ENCODE measurements at places on chromosomes 5 and 9.

DNA sequence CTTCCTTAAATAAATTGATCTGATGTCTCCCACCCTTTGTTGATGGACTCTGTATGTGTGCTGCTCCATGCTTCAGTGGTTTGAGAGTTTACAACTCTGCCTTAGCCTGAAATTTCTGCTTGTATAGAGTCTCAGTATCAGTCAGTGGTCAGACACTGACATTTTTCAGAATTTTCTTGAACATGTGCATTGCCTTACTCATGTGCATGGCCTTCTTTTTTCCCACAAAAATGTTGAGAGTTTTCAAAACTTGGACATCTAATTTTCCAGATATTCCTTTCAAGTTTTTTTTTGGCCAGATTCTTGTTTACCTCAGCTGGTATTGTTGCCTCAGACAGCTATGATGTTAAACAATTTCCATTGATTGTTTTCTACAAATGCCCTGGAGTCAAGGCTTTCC is 427.1 kb upstream of the CHD1 start:
- no peak for DNase-seq

GRCh38 chr9:133759946-133760345 is 21.8 kb upstream of the SARDH start:
- DNase-seq = no peak

DNA sequence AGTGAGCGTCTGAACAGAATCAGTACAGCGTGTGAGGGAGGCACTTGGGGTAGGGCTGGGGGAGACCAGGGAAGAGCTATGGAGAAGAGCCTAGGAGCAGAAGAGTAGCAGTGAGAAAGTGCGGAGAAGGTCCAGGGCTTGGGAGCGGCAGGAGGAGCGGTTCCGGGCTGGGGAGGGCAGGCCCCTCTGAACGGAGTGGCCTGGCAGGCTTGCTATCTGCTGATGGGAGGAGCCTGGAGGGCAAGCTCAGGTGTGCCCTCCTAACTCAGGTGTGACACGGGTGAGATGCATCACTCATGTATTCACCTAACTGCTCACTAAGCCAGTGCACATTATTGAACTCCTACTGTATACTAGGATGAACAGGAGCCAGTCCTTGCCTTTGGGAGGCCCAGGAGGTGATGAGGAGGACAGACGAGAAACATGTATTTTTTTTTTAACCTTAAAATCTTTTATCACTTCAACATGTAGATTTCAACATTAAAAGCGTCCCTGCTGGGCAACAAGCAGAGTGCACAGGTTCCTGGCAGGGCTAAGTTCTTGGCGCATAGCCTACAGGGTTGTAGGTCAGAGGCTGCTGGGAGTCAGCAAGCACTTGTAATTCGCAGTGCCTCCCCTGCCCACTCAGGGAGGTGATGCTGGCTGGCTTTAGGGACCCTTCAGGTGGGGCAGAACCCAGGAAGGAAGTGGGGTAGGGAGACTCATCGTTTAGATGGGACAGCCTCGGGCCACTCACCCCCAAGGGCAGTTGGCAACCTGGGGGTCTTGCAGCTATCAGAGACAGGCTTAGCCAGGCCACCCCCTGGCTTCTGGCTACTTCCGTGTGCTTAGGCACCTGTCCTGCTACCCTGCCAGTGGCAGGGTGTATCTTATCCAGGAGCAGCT is 55.5 kb downstream of the TMOD1 start:
- DNase-seq = no peak

DNA sequence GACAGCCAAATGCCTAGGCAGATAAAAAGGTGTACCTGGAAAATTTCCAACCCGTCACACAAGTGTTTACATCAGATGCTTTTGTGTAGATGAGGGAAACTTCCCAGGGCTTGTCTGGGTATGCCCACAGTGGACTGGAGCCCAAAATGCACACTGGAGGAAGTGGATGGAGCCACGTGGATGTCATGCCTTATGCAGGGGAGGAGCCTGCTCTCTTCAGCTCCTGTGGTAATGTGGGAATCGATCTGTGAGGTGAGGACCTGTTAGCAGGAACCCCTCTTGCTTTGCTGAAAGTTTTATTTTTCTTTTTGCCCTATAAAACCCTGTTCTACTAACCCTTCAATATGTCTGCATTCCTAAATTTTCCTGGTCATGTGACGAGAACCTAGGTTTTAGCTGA is 439.2 kb upstream of the CDH9 start:
- no peak for DNase-seq

- DNase-seq = no peak
These were observed 66.0 kb downstream of the HMCN2 start for GRCh38 chr9:130331573-130331972.

DNA sequence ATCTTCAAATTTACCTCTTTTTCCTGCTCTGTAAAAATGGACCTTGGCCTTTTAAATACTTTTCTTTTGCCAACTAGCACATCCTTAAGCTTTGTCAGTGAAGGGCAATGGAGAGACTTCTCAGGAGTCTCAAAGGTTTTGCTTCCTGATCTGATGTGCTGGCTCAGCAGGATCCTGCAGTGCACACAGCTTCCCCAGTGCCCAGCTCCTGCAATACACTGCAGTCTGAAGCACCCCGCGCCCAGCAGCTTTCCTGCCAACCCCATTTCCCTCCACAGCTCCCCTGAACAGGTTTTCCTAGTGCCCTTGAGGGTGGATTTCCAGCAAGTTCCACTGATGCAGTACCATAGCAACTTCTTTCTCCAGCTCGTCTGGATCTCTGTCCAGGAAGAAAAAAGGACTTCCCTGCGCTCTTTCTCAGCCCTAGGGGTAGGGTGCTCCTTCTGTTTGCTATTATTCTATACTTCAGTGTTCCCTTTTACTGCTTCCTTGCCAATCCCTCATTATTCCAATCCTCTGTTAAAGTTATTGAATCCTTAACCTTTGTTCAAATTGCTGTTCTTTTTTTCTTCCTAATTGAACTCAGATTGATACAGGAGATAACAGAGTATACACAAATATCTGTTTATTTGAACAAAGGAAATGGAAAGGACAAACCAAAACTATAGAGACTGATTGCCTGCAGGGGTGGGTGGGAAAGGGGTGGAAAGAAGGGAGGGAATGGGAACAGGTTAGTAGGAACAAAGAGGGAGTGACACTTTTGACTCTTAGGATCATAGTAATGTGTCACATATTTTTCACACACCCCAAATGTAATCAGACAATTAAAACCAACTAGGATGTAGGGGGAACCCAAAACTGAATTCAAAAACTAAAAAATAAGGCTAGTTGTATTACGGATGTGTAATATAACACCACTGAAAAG is 8.5 kb downstream of the SNAPC3 start:
- peak; percentile 47 for DNase-seq

- DNase-seq = peak; percentile 71
These were observed 143.0 kb downstream of the GPBP1 start for GRCh38 chr5:57316798-57317327.

- no peak for DNase-seq
These were observed 61.4 kb upstream of the AFAP1L1 start for GRCh38 chr5:149210225-149210624.

DNA sequence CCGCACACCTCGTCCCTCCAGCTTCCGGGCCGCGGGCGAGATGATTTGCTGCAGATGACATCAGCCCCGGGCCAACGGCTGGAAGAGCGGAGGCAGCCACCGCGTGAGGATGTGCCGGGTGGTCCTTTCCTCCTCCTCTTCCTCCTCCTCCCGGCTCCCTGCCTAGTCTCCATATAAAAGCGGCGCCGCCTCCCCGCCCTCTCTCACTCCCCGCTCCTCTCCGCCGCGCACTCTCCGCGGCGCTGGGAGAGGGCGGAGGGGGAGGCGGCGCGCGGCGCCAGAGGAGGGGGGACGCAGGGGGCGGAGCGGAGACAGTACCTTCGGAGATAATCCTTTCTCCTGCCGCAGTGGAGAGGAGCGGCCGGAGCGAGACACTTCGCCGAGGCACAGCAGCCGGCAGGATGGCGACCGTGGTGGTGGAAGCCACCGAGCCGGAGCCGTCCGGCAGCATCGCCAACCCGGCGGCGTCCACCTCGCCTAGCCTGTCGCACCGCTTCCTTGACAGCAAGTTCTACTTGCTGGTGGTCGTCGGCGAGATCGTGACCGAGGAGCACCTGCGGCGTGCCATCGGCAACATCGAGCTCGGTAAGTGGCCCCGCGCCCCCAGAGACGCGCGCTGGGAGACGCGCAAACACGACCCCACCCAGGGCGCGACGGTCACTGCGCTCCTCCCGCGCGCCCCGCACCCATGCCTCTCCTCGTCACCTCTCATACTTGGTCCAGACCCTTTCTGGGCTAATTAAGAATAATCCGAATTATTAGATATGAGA is at the start of gene MAP1B:
TSS of gene MAP1B (plus strand) at position 345 of the 770 bp plus-strand sequence. CDS start at position 402, 57 bp downstream.
- DNase-seq = no peak

DNA sequence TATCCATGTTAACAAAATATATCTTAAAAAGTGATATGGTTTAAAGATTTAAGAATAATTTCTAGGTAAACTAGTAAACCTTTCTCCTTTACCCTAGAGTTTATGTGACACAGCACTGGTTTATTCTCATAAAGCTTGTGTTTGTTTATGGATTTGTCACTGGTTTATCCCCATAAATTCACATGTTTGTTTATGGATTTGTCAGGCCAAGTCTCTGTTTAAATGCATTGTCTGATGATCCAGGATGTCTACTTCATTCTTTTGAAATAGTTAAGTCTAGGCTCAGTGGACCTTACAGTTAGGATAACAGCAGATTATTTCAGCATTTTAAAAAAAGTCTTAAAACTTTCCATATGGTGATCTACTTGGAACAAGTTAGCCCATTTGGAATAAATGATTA is 334.0 kb downstream of the ARRDC3 start:
- no peak for DNase-seq

DNA sequence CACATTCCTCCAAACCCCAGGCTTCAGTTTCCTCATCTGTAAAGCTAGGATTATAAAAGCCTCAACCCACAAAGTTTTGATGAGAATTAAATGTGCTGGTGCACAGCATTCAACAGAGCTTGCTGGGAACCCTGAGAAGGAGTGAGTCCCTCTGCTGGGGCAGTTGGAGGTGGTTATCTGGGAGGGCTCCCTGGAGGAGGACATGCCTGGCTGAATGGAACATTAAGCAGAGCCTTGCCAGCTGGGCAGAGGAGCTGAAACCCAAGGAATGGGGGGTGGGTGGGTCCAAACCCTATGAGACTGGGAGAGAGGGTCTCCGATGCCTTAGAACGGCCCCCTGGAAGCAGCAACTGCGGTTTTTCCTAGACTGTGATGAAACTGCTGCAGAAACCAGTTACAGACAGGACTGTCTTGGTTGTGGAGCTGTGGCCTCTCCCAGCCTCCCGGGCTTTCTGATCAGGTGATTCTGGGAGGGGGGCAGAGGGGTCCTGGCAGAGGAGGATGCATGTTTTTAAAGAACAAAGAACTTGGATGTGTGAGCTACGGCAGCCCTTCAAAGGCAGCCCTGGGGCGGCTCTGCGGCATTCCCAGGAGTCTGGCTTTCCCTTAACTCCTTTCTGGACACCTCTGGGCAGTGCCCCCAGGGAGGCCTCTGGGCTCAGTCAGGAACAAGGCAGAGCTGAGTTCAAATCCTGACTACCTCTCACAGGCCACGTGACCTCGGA is 20.8 kb downstream of the FIBCD1 start:
- DNase-seq = no peak

GRCh38 chr5:43110606-43111170 is 10.0 kb upstream of the ZNF131 start:
- DNase-seq = no peak

GRCh38 chr5:318931-319601 is 2.4 kb upstream of the AHRR start:
- DNase-seq = no peak

GRCh38 chr5:126503602-126504104 is 80.4 kb downstream of the GRAMD2B start:
- peak; percentile 27 for DNase-seq

DNA sequence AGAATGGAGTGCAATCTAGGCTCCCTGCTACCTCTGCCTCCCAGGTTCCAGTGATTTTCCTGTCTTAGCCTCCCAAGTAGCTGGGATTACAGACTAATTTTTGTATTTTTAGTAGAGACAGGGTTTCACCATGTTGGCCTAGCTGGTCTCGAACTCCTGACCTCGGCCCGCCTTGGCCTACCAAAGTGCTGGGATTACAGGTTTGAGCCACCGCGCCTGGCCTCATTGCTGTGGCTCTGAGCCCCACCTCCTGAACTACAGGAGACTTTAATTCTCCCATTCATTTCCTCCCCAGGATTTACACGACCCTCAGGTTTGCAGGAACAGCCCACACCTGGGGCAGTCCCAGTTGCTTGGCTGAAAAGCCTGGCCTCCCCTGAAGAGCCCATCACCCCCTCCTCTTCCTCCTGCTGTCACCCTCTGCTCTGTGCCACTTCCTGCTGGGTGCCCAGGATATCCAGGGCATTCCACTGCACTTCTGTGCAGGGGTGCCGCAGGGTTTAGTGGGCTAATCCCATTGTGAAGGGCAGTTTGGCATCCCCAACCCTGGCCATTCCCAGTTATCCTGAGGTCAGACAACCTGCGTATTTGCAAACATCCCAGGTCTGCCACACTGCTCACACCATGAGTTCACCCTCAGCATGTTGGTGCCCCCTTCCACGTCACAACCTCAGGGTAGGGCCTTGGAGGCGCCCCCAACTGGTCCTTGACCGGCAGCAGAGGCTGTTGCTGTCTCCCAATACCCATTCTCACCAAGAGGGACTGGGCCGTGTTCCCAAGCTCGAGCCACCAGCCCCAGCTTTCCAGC is 265.0 kb upstream of the IRX4 start:
- DNase-seq = no peak

GRCh38 chr5:113390224-113390623 is 44.6 kb downstream of the TSSK1B start:
- no peak for DNase-seq

GRCh38 chr5:149851211-149851610 is 93.4 kb downstream of the PDE6A start:
- DNase-seq = no peak

DNA sequence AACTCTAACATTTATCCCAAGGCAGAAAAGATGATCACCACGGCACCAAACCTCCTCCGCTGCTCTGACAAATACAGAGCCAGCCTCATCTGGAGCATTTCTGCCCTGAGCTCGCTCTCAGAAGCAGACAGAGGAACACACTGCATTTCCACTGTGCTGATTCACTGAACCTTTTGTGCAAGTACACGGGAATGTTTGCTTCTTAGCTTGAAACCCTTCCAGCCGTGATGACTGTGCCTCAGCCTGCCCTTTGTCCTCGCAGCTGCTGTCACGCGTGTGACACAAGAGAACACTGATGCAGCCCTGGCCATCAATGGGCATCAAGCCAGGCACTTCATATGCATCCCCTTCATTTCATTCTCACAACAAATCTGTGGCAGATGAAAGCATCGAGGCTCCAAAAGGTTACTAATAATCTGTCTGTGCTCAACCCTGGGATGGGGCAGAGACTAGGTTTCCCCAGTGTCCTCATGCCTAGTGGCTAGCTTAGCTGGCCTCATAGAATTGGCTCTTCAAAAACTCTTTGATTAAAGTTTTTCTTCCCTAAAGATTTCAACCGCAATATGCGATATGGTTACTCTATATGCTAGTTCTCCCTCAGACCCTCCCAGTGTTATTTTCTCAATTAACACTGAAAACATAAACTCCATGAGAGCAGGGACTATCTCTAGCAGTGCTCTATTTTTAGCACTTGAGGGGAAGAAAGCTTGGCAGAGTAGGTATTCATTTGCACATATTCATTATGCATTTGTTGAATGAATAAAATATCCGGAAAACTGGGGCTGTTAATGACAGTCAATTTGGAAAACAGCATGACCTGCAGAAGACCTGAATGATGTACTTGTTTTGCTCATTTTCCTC is 7.3 kb downstream of the CDC14B start:
- DNase-seq = no peak
